ENCODE measurements at places on chromosomes 2 and 18. TPM values are rescaled to one million over a fixed set of nuclear protein-coding genes. Genes with fewer than 3 reads are reported as not detected.

The CDCA7 gene
- 2.0 TPM for total RNA-seq

The ERCC3 gene
- 31.3 TPM for total RNA-seq

The ITPRID2 gene
- 172 TPM for total RNA-seq

The CD8A gene
- total RNA-seq = not detected

The GPR17 gene
- not detected for total RNA-seq

The ZFP36L2 gene
- total RNA-seq = 27.9 TPM

The ALK gene
- not detected for total RNA-seq

The MPP4 gene
- 0.22 TPM for total RNA-seq

The SMCHD1 gene
- 49.6 TPM for total RNA-seq

The DSC3 gene
- 0.11 TPM for total RNA-seq

The SLC4A5 gene
- total RNA-seq = 0.11 TPM

The NT5DC4 gene
- not detected for total RNA-seq

The CGREF1 gene
- 1.7 TPM for total RNA-seq

The TTC39C gene
- 1.8 TPM for total RNA-seq

The RAPGEF4 gene
- total RNA-seq = 23.8 TPM

The SFTPB gene
- total RNA-seq = not detected

The C2orf81 gene
- under 0.01 TPM for total RNA-seq

The PSMD1 gene
- 117 TPM for total RNA-seq

The COL4A3 gene
- not detected for total RNA-seq

The SRD5A2 gene
- total RNA-seq = not detected

The LNPK gene
- 5.8 TPM for total RNA-seq

The TOGARAM2 gene
- total RNA-seq = not detected

The ESPNL gene
- total RNA-seq = not detected

The SLC5A6 gene
- total RNA-seq = 18.1 TPM

The DTYMK gene
- total RNA-seq = 19.9 TPM

The SOWAHC gene
- total RNA-seq = 9.9 TPM

The PSMA8 gene
- total RNA-seq = not detected

The TEKT4 gene
- total RNA-seq = not detected

The EGR4 gene
- under 0.01 TPM for total RNA-seq

The CCDC93 gene
- 26.9 TPM for total RNA-seq

The PAX8 gene
- total RNA-seq = 0.11 TPM

The PRSS56 gene
- not detected for total RNA-seq

The DSC2 gene
- total RNA-seq = 0.09 TPM

The CFC1 gene
- not detected for total RNA-seq

Data from dermis lymphatic vessel endothelial cell (primary cell).